ENCODE measurements at places on chromosomes 1 and 21.

GRCh38 chr1:38624336-38625039 is 235.1 kb downstream of the RRAGC start:
- no peak for DNase-seq

DNA sequence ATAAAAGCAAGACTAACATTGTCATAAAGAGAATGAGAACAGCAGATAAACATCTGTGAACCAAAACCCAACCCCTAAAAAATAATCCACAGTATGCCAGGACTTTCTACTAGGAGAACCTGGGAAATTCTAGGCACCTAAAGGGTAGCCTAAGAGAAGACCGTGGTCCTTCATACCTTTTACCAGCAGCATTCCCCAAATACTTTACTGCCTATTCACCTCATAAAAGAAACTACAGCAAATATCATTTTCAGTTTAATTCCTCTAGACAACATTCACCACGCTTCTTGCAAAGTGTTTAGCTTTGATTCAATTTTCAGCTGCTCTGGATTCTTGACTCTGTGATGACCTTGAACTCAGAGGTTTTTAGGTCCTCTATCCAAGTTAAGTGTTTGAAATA is 1180.7 kb upstream of the B3GALT2 start:
- DNase-seq, result no peak

GRCh38 chr1:247204177-247204647 is 32.4 kb upstream of the ZNF124 start:
- DNase-seq, result no peak

DNA sequence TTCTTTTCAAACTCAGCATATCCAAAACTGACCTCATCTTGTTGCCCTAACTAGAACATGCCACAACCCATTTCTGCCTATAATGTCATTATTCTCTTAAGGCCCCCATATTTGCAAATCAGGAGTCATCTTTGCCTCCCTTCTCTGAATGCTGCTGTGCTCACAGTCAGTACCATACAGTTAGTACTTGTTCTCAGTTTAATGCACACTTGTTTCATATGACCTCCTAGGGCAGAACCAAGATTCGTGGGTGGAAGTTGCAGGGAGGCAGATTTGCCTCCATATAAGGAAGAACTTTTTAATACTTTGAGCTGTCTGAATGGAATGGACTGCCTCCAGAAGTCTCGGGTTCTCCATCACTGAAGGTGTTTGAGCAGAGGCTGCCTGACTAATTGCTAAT is 9.2 kb downstream of the CAP1 start:
- no peak for DNase-seq

- DNase-seq, result peak; percentile 62
Measured at GRCh38 chr1:156160743-156161171, 7.4 kb downstream of the SEMA4A start.

DNA sequence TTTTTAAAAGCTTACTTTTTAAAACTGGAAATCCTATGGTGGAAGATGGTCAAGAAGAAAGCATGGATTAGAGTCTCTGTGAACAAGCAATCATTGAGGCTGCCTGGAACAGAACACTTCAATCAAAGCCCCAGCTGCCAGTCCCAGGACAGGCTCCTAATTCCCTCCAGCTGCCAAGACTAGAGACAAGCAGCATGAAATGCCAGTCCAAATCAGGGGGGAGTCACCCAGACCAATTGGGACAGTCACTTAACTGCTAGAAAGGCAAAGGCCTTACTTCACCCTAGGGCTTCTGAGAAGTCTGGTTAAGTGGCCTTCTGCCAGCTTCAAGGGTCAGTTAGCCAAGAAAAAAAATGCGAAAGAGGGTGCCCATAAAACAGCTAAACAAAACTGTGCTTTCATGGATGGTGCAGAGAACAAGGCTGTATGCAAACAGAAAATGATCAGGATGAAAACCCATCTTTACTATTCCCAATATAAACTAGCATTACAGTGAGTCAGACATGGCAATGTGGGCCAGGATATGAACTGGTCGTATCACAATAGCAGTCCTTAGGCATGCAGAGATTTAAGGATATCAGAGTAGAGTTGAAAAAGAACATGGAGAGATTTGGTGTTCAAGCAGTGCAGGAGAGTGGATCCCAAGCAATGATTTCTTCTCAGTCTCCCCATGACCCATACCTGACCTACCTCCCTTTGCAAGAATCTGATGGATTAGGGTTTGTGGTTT is 31.0 kb upstream of the MAN1A2 start:
- DNase-seq, result no peak

GRCh38 chr1:206715552-206716158 is 30.9 kb downstream of the MAPKAPK2 start:
- no peak for DNase-seq

DNA sequence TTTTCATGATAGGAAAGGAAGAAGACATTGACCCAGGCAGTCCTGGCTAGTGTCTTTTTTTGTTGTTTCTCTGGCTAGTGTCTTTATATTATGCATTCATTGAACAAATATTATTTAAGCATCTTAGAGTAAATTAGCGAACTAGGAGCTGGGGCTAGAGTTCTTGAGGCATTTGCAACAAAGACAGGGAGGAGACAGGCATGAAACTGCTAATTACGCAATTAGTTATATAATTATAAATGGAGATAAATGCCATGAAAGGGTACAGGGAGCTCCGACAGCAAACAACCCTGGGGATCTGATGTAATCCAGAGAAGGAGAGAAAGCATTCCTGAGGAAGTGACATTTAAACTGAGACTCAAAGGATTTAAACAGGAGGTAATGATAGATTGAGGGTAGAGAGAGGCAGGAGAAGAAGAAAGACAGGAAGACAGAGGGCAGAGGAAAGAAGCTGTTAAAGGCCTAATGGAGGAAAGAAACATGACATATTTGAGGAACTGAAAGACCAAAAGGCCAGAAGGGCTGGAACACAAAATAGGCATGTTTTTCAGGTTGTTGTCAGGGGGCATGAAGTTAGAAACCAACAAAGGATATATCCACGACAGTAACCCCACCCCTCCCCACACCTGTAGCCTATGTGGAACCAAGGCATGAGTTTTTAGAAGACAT is 99.5 kb upstream of the GJB5 start:
- no peak for DNase-seq

DNA sequence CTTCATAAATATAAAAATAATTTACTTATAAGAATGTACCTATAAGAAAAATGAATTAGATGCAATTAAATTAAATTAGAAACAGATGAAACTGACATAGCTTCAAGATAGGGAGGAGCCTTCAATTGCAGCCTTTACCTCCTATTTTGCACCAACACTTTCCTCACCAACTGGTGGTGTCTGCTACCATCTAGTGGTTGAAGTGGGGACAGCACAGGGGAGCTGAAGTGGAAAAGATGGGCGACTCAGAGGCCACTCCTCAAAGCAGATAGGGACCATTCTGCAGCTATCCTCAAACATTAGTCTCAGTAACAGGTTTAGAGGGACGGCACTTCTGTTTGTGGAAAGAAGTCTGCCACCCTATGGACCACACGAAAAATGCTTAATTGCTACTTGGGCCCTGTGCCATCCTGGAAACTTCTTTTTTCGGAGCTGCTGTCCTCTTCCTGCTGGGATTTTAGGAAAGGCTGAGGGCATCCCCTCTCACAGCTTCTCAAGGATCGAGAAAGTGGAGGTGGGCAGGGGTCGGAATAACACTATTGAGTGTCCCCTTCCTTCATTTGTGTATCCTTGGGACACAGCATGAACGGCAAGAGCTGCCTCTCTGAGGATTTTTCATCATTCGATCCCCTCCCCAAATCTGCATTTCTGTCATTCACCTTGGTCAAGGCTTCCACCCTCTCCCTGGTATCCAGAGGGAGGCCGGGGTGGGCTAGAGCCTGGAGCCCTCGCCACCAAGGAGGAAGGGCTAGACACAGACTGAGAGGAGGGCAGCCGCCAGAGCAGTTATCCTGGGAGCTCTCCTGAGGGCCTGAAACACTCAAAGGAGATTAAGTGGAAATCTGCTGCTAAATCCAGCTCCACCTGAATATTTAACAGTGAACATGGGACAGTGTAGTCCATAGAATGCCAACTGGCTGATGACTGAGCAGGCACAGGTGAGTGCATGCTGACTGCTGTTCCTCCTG is 9.6 kb downstream of the PROK1 start:
- peak; percentile 87 for DNase-seq

- DNase-seq, result no peak
Measured at GRCh38 chr1:15691434-15692032, 7.4 kb downstream of the PLEKHM2 start.

GRCh38 chr1:226496453-226497015 is 52.0 kb upstream of the STUM start:
- no peak for DNase-seq

DNA sequence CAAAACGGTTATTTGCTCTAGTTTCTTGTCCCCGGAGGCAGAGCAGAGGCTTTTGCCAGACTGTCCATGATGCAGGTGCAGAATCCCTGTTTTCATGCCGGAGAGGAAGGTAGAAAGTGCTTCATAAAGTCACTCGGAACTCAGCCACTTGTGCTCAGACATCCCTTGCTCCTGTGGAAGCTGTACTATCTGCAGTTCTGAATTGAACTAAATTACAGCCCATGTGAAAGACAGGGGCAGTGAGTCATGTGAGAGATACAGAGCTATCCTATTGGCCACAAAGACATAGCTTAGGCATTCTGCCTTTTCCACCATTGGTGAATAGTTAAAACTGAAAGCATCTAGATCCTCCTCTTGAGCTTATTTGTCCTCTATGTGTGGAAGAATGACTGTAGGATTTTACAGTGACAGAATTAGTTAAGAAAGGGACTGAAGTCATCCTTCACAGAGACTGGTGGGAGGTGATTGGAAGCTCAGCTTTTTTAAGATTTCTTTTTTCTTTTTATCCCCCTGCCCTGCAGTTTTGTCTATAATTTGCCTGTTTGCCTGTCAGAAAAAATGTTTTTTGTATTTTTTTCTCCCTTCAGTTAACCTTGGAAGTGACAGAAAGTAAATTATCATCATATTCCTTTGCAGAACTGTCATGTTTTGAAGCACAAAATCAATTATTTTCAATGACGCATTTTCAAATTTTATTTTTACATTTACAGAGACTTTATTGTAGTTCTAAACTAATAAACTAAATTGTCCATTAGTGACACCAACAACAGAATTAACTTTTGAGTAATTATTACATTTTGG is 298.6 kb downstream of the PTPRC start:
- DNase-seq, result peak; percentile 72

GRCh38 chr1:219987325-219987724 is 59.0 kb upstream of the SLC30A10 start:
- DNase-seq, result no peak

GRCh38 chr1:70071601-70072000 is 133.8 kb downstream of the LRRC40 start:
- DNase-seq, result no peak

GRCh38 chr1:13619909-13620308 is 36.3 kb downstream of the PDPN start:
- DNase-seq, result no peak
